Muscle of leg (tissue), 16 donors: ENCODE measurements at places on chromosomes 1 and 21. TPM values are rescaled to one million over a fixed set of nuclear protein-coding genes. Genes with fewer than 3 reads are reported as not detected.

The WNT3A gene
- total RNA-seq: not detected

The CELA3B gene
- not detected for total RNA-seq

The RAB42 gene
- total RNA-seq: 8.7 TPM

The PRAMEF33 gene
- not detected for total RNA-seq

The MRPL20 gene
- 99.3 TPM for total RNA-seq

The PRAMEF13 gene
- not detected for total RNA-seq

The LIN28A gene
- not detected for total RNA-seq

The USP48 gene
- 29.3 TPM for total RNA-seq

The AK5 gene
- total RNA-seq: 6.0 TPM

The SLC44A5 gene
- 0.27 TPM for total RNA-seq

The KRTAP11-1 gene
- not detected for total RNA-seq

The IGSF5 gene
- total RNA-seq: 0.75 TPM

GRCh38 chr1:193634470-193634869 is 448.1 kb upstream of the B3GALT2 start:
- no peak for DNase-seq

DNA sequence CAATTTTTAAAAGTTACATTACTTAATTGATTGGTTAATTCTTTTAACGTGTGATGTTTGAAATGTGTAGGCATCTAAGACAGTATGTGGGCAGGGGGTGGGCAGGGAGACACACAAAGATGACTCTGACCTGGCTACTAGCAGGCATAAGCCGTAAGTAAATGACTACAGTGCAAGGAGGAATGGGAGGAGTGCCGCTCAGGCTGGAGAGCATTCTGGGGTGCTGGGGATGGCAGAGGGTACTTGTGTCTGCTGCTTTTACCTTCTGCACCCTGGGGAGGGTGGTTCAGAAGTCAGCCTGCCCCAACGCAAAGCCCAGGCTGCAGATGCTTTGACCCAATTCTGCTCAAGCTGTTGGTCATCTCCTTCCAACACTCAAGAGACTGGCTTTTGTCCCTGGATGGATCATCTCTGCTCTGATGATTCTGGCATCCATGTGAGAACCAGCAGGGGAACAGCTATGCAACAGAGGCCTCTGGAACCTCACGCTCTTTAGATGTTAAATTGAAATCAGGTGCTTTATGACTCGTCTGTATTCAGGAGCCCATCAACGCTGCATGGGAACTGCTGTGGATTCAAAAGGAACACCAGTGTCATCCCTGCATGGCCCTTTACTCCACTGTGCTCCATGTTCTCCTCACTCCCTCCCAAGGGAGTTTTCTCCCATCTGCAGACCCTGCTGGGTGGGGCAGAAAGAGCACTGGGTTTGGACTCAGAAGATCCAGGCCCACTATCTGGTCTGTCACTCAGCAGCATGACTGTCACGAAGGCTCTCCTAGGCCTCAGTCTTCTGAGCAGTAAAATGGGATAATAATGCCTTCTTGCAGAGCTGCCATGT is 78.8 kb downstream of the FAM78B start:
- DNase-seq: no peak

GRCh38 chr1:16226490-16227179 is 10.3 kb downstream of the CPLANE2 start:
- DNase-seq: no peak

DNA sequence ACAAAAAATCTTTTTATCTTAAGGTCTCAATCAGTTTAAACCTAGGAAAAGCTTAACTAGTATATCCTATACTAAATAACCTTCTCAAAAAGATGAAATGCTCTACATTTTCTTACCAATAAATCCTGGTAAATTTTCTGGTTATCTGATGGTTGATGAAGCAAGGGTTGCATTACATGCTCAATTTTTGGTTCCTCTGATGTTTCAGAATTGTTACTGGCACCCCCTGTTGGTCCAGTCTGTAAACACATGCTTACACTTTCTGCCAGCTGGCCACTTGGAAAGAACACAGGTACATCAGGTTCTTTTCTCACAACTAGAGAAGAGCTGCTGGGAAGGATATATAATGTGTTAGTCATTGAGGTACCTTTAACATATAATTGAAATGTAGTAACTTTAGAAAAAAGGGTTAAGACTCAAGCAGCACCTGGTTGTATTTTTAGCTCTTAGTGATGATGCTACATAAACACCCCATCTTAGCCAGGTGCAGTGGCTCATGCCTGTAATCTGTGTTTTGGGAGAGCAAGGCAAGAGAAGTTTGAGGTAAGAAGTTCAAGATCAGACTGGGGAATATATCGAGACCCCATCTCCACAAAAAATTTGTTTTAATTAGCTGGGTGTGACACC is 30.9 kb upstream of the TAL1 start:
- peak; percentile 31 for DNase-seq

DNA sequence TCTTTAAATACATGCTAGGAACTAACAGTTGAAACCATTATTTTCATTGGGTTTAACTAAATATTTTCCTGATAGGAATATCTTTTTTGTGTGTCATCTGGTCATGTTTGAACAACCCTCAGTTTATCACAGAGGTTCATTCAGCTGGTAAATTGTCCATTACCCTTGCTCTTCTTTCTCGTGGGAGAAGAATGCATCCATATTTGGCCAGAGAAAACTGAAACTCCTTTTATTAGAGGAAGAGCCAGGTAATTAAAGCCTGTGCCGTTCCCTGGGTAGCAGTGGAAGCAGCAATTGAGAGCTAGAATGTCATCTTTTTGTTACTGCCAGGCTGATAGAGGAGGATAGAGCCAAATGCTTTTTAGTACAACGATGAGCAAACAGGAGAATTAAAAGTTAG is 587.2 kb upstream of the ZRANB2 start:
- DNase-seq: no peak

GRCh38 chr1:7899741-7900140 is 40.9 kb downstream of the TNFRSF9 start:
- no peak for DNase-seq

GRCh38 chr1:228402641-228403025 is 4.0 kb downstream of the TRIM11 start:
- DNase-seq: no peak

- no peak for DNase-seq
Measured at GRCh38 chr21:22225299-22225698, 1227.1 kb downstream of the NCAM2 start.

DNA sequence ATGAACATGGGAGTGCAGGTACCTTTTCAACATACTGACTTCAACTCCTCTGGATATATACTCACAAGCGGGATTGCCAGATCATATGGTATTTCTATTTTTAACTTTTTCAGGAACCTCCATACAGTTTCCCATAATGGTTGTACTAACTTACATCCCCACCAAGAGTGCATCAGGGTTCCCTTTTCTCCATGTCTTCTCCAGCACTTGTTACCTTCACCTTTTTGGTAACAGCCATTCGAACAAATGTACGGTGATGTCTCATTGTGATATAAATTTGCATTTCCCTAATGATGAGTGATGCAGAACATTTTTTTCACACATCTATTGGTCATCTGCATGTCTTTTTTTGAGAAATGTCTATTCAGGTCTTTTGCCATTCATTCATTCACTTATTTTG is 25.9 kb upstream of the ACTA1 start:
- DNase-seq: no peak

- no peak for DNase-seq
Measured at GRCh38 chr1:58993403-58993802, 209.6 kb upstream of the JUN start.

DNA sequence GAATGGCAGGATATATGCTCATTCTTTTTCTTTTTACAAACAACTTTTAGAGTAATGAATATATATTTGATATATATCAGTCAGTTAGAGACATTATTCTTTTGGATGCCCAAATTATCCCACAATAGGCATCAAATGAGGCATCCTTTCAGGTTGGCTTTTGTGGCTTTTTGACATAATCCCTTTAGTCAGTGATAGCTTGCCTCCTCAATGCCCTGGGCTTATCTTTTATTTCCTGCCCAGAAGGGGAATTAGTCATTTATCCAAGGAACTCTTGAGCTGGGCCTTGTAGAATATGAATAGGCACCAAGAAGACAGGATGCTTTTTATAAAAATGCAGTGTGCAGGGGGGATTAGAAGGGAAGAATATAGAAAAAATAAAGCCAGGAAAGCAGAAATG is 22.2 kb downstream of the EPHX4 start:
- no peak for DNase-seq

GRCh38 chr1:54248966-54249365 is 49.0 kb downstream of the MRPL37 start:
- DNase-seq: peak; percentile 39

DNA sequence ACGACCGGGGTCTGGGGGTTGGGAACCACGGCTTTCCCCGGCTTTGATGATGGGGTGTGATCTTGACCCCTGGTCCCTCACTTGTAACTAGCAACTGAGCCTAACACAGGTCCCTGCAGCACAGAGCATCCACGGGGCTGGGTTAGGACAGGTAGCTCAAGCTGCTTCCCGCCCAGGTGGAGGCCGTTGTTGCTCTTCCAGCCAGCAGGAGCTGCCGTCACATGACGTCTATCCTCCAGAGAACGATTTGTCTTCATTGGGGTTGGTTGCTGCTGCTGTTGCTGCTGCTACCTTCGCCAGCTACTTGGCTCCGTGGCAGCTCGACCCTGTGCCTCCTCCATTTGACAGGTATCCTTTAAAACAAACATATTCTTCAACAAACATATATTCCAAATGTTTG is 74.3 kb upstream of the ADAR start:
- no peak for DNase-seq

DNA sequence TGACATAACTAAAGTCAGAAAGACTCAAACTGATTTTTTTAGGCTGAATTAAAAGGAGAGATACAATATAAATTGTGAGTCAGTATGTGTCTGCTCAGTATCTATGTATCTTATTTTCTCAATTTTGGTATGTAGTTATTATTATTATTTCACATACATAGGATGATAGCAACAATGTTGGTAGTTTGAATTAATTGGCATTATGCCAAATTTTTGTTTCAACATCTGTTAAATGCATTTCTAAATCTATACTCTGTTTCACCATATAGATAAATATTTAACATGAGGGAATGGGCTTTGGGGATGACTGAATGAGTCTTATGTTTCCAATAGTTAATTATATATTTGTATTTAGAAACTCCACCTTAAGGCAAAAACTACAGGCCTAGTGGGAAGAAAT is 12.6 kb upstream of the HMCN1 start:
- DNase-seq: no peak

- no peak for DNase-seq
Measured at GRCh38 chr1:19164274-19165015, 45.6 kb downstream of the UBR4 start.

- DNase-seq: peak; percentile 80
Measured at GRCh38 chr1:209398313-209398991, 185.1 kb upstream of the CAMK1G start.

DNA sequence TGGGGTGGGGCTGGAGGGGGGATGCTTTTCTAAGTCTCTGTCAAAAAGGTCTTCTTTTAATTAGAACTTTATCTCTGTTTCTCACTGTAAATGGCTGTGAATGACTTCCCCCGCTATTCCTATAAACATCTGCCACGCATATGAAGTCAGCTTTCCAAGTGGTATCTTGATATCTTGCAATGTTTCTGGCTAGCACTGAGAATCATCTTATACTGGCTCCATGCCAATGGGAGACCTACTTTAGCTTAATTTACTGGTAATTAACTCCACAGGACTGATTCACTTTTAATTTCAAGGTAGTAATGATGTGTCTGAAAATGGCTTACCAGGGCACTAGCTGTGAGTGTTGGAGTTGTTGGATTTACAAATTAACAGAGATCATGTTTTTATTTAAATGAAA is 4.3 kb downstream of the GPR88 start:
- no peak for DNase-seq

- DNase-seq: peak; percentile 35
Measured at GRCh38 chr1:168772428-168773060, 43.5 kb upstream of the DPT start.

- no peak for DNase-seq
Measured at GRCh38 chr1:67883069-67883468, 49.8 kb upstream of the GNG12 start.

DNA sequence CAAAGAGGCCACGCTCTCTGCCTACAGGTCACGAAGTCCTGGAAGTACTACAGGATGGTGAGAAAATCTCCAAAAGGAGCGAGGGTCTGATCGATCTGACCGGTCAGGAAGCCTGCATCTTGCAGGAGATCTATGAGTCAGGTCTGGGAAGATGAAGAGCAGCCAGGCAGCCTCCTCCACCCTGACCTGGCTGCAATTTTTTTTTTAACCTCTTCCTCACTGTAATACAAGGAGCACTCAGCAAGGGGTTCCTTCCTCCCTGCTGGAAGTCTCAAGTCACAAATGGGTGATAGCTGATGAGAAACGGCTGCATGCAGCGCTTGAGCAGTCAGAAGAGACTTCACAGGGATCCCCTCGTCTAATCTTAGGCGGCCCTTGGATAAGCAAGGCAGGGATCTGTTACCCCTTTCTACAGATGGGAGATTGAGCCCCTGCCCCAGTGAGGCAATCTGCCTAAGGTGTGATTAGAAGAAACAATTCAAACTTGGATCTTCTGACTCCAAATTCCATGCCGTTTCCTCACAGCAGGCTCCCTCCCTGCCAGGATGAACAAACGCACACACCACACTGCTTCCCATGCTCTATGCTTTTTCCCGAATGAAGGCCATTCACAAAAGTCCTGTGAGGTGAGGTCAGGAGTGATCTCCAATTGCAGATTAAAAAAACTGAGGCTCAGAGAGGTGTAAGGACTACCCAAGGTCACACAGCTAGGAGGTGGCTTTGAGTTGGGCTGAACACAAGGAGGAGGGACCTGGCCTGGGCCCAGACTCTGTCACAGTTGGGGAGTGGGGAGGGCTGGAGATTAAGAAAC is 48.3 kb downstream of the ECE1 start:
- no peak for DNase-seq

DNA sequence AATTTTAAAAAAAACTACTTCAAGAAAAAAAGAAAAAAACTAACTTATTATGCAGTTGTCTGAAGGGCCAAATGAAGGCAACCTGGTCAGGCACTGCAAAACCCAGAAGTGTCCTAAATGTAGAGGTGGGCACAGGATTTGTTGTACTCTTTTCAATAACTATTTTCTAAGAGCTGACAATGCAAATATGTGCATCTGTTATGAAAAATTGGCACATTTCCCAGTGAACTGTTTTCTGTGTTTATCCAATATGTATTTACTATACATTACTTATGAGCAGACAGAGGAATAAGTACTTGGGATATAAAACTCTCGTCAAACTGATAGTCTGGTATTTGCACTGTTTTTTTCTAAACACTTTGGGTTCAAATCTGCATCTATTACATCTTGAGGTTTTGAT is 188.0 kb upstream of the C21orf91 start:
- peak; percentile 78 for DNase-seq
